ENCODE measurements at places on chromosomes 2 and 18.

- no peak overlapping the region for H3K27ac ChIP-seq
- H3K27me3 ChIP-seq: no peaks in the 10 kb centered on the region
- H3K4me3 ChIP-seq: no peak overlapping the region
- H3K4me1 ChIP-seq: no peaks in the 10 kb centered on the region
- H3K36me3 ChIP-seq: no peaks in the 10 kb centered on the region
- DNase-seq: no peak
These were observed 373.6 kb downstream of the CDH7 start for GRCh38 chr18:66124394-66124793.

DNA sequence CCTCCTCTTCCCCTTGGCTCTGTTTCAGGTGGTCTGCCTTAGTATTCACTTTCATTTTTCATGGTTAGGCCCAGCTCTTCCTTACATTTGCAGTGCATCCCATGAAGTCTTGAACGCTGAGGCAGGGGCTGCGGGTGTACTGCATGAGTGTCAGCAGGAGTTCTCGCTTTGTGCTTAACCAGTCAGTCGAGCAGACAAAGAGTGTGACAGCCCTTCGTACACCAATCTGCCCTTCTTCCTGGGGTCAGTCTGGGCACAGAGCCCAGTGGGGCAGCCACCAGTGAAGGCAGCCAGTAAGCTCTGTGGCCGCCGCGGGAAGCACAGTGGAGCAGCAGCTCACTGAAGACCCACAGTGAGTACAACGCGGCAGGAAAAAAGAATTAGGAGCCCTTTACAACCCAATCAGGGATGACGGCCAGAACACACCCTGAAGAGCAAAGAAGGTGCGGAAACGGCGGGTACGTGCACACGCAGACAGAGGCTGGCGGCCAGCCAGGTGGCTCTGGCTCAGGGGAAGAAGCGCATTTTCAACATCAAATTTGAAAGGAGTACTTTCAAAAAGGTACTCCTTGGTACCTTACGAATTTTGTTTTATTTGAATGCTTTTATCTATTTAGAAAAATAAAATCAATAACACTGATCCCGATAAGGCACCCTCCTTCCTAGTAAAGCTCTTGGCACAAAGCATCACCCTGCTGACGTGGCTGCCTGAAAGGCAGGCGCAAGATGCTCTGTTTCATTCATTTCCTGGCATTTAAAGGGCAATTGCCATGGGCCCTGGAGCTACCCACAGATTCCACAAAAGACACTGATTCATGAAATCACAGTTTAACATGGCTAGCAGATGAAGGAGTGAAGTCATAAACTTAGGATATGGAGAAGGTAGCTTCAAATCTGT lies 47.0 kb upstream of the SEMA4C start:
- no peak overlapping the region for H3K4me3 ChIP-seq
- H3K27ac ChIP-seq: no peak overlapping the region
- no peaks in the 10 kb centered on the region for H3K27me3 ChIP-seq
- no peaks in the 10 kb centered on the region for H3K36me3 ChIP-seq
- DNase-seq: no peak

DNA sequence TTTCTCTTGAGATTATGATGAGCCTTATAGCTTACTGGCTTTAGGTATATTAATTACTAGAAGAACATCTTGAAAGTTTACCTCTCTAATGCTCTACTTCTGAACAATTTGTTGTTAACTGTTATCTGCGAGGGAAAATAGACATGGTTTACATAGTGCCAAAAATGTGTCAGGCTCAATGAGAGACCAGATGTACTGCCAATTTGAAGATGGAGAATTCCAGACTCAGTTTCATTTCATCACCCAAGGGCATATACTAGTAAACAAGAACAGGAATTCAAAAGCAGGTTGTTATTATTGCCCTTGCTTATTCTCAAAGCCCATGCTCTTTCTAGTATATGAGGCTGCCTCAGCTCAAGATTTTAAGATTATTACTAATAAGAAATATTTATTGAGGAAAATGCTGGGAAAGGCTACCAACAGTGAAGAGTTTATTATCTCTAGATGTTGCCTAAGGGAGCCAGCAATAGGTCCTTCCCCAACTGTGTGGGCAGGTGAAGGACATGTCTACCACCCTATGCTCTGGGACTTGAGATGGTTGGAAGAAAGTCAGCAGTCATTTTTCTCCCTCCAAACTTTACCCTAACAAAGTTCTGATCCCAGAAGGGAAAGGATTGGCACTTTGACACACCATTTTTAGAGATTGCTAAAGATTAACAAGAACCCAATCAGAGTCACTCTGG lies 792.7 kb downstream of the METTL4 start:
- no peak overlapping the region for H3K4me3 ChIP-seq
- DNase-seq: no peak
- no peaks in the 10 kb centered on the region for H3K4me1 ChIP-seq
- no peak overlapping the region for H3K27ac ChIP-seq

GRCh38 chr2:220814441-220814840 lies 757.7 kb downstream of the EPHA4 start:
- H3K27ac ChIP-seq: no peak overlapping the region
- DNase-seq: no peak
- no peaks in the 10 kb centered on the region for H3K36me3 ChIP-seq
- H3K4me1 ChIP-seq: no peaks in the 10 kb centered on the region
- H3K27me3 ChIP-seq: no peaks in the 10 kb centered on the region

GRCh38 chr18:13336841-13337240 lies 118.3 kb downstream of the LDLRAD4 start:
- no peak for DNase-seq
- H3K4me3 ChIP-seq: no peak overlapping the region
- no peaks in the 10 kb centered on the region for H3K27me3 ChIP-seq
- no peaks in the 10 kb centered on the region for H3K36me3 ChIP-seq

DNA sequence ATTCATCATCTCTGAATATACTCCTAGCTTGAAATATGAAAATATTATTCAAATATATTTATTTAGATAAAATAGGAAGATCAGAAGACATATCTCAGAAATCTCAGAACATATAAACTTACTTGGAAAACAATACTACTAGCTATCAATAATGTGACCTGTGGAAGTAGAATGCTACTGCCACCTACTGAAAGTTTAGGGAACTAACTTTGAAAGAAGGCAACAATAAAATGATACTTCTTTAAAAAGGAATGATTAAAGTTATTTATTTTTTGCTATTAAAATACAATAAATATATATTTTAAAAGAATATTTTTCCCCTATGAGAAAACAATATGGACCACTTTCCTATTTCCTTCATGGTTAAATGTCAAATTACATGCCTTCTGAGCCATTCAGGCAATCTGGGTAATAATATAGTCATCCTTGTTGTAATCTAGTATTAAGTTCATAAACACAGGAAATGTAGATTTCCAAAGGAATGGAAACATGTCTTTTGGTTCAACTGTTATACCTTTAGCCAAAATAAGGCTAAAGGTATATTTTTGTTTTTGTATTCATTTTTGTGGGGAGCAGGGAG lies 26.0 kb downstream of the ACADL start:
- H3K36me3 ChIP-seq: no peaks in the 10 kb centered on the region
- no peak overlapping the region for H3K4me3 ChIP-seq
- no peak for DNase-seq
- H3K27me3 ChIP-seq: no peaks in the 10 kb centered on the region

DNA sequence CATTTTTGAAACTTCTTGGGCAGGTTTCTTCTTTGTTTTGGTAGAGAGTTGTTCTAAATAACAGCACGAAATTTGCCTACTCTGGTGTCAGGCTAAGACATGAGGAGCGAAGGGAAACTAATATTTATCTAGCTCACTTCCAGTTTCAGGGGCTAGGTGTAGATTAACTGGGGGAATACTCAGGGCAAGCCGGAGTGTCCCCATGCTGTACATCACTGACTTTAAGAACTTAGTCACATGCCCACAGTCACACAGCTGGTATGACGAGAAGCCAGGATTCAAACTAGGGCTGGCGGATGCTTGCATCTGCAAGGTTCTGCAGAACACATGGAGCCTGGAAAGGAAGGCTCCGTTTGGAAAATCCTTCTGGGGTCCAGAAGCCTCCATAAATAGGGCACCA lies 133.3 kb downstream of the ALPK2 start:
- DNase-seq: no peak
- no peaks in the 10 kb centered on the region for H3K27me3 ChIP-seq
- no peaks in the 10 kb centered on the region for H3K36me3 ChIP-seq
- no peak overlapping the region for H3K4me3 ChIP-seq
- H3K4me1 ChIP-seq: peaks cover 10% of the 10 kb centered on the region

Measured in suprapubic skin (tissue), 4 donors.